ENCODE measurements at places on chromosomes 4 and X.

GRCh38 chr4:67723949-67724348, 23.0 kb upstream of the UBA6 start:
- no peak for DNase-seq

- DNase-seq: peak; percentile 76
Measured at GRCh38 chrX:17459008-17459611, 84.1 kb downstream of the NHS start.

DNA sequence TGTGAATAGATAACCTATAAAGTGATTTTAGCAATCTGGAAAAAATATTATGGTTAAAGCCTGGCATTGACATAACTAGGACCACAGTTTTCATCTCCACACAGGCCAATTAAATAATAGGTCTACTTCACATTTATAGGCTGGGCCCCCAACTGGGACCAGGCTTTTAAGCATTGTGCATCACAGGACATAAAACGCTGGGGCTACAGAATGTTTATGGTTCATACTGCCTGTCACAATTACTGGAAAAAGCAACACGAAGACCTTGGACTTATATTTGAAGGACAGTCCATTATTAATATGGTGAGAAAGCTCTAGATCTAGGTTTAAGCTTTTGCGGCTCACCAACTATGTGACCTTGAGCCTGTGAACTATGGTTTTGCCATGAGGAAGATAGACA, 94.2 kb downstream of the MFAP3L start:
- no peak for DNase-seq

DNA sequence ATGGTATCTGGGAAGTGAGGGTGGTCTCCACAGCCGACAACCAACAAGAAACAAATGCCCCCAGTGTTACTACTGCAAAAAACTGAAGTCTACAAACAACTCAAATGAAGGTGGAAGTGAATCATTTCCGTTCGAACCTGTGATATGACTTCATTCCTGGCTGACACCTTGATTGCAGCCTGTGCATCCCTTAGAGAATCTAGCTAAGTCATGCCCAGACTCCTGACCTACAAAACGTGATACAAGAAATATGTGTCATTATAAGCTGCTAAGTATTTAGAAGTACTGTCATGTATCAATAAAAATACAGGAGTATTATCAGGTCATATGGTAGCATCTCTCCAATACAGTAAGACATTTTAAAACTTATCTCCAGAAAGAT, 959.7 kb upstream of the LCORL start:
- DNase-seq: no peak

DNA sequence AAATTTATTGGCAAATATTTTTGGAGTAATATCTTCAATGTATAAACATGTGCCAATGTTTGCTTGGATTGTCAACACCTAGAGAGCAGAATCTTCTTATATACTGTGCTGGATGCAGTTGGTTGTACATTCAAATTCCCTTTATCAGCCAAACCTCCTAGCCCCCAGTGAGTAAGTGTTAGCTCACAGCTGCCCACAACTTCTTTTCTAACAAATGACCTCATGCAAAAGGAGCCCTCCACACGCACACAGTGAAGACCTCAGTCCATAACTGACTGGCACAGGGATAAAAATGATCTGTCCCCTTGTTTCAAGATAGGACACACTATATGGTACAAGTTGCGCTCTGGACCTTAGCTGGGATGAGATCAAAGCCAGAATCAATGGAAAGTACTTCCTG, 458.0 kb upstream of the NWD2 start:
- DNase-seq: no peak

GRCh38 chrX:3514996-3515395, 168.5 kb upstream of the MXRA5 start:
- no peak for DNase-seq

DNA sequence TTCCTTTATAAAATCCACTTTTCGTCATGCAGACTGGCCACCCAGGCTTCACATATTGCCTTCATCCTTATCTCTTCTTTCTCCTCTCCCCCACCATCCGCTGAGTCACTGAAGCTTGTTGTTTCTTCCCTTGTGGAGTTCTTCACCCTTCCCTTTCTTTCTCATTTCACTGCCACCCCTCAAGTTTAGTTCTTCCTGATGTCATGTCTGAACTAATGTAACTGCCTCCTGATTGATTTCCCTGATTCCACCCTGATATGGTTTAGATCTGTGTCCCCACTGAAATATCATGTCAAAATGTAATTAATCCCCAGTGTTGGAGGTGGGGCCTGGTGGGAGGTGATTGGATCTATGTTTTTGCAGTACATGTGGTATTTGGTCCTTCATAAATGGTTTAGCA, 151.4 kb downstream of the CPEB2 start:
- no peak for DNase-seq

DNA sequence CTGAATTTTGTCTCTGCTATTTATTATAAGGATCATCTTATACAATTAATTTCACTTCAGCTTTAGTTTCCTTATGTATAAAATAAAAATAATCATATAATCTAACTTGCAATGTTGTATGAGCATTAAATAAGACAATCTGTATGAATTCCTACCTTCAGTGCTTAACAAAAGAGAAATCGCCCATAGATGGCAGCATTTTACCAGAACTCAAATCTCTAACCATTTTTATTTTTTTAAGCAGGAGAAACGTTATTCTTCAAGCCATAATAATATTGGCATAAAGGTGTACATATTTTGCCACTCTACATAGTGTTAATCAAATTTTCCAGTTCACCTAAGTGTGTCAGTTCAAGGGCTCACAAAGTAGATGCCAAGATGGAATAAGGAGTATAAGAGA, 78.8 kb downstream of the TMEM47 start:
- no peak for DNase-seq

DNA sequence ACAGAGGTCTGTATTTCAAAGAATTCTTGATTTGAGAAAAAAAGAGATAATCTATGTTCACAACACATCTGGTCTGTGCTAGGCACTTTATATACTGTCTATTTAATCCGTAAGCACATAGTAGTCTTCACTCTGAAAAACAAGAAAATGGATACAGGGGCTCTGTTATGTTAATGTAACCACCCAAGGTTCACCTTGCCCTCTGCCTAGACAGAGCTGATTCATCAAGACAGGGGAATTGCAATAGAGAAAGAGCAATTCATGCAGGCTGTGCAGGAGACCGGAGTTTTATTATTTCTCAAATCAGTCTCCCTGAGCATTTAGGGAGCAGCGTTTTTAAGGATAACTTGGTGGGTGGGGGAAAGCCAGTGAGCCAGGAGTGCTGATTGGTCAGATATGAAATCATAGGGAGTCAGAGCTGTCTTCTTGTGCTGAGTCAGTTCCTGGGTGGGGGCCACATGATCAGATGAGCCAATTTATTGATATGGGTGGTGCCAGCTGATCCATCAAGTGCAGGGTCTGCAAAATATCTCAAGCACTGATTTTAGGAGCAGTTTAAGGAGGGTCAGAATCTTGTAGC, 92.9 kb upstream of the TNIP3 start:
- no peak for DNase-seq

DNA sequence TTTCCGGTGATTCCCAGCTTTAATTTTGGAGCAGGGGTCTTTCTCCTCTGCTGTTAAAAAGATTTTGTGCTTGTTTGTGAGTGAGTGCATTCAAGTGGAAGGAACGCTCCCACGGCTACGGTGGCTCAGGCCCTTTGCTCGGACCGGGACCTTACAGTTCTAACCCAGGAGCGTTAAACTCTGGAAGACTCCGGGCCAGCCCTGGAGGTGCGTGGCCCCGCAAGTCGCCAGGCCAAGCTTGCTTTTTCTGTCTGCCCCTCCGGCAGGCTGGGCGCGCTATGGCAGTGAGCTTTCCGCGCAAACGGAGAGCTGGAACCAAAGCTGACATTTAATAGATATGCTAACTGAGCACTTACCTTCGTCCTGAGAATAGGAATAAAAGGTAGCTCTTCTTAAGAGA, 18.3 kb upstream of the PITX2 start:
- no peak for DNase-seq

DNA sequence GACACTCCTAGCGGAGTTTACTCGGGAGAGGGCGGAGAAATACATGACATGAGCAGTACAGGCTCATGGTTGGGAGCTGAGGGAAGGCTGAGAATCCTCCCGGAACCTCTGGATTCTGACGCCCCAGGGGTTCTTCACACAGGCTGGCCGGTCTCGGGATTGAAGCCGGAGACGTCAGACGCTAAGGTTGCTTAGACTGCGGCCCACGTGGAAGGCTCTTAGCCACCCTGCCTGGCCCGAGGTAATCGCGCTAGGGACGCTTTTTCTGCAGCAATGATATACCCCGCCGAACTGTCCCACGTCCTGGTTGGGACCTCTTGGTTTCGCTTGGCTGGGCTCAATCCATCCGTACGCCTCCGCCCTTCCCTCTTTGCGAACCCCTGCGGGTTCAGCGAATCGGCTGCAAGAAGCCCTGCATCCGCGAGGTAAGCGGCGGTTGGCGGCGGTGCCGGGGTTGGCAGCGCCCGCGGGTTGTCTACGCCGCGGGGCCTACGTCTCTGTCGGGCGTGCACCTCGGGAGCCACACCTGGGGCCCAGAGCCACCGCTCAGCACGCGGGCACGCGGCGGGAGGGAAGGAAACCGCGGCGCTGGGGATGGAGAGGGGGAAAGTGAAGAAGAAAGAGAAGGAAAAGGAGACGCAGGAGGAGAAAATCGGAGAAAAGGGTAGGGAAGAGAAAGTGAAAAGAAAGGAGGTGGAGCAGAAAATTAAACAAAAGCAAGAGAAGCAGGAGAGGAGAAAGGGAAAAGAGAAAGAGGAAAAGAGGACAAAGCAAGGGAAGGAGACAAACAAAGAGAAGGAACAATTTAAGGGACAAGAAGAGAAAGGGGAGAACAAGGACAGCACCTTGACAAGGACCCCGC, at the start of gene ARL9:
TSS of gene ARL9 (plus strand) at position 523 of the 862 bp plus-strand sequence. CDS start at position 595, 72 bp downstream.
- DNase-seq: peak; percentile 75

DNA sequence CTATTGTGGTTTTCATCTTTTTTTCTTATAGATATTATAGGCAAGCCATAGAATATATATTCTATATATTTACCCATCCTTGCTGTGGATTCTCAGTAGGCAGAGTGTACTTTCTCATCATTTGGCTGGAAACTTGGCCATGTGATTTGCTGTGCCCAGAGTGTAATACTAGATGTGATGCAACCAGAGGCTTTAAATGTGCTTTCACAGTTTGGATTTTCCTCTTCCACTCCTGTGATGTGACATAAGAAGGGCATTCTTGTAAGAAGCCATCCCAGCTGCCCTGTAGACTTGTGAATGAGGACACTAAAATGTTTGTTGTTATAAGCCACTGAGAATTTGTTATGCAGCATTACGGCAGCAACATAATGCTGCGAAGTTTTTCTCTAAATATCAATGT, 10.4 kb upstream of the HPGDS start:
- no peak for DNase-seq

- DNase-seq: no peak
Measured at GRCh38 chr4:94304365-94304971, 38.2 kb downstream of the HPGDS start.

DNA sequence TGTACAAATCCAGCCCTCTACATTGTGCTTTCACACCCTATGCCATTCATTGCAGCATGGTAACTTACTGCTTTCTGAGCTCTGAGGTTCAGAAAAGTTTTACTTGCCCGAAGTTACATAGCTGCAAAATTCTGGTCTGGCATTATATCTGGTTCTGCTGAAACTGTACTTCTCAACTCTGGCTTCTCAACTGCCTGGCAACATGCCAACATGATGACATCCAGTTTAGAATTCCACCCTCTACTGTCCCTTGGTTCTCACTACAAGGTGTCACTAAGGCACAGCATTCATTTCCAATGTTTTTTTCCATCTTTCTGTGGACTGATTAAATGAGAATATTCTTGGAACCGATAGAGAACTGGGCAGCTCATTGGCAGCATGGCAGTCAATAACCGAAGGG, 242.9 kb upstream of the PRPS2 start:
- no peak for DNase-seq

- DNase-seq: no peak
Measured at GRCh38 chrX:22134681-22135080, 102.6 kb downstream of the PHEX start.

- DNase-seq: no peak
Measured at GRCh38 chrX:72306085-72306801, 529 bp upstream of the CITED1 start.

GRCh38 chrX:102985192-102985591, 48.1 kb downstream of the RAB40AL start:
- DNase-seq: no peak

GRCh38 chr4:88108747-88109122, 49.7 kb downstream of the ABCG2 start:
- DNase-seq: no peak

GRCh38 chr4:103018391-103019307, 856 bp downstream of the SLC9B1 start:
- DNase-seq: peak; percentile 54

DNA sequence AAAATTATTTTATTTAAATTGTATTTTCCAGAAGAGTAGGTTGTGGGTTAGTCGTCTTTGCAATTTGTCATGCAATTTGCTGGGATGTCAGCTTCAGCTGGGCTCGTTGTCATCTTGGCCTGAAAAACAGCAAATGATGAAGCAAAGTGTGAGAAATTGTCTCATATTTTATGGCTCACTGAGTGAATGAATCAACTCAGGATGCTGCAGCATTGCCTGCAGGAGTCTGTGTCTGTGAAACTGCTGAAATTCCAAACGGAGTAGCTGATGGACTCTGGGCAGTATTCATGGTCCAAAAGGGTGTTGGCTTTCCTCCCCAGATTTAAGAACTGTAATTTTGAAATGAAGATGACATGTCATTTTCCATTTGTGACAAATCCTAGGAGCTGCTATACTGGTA, 37.2 kb downstream of the CXCL8 start:
- no peak for DNase-seq

DNA sequence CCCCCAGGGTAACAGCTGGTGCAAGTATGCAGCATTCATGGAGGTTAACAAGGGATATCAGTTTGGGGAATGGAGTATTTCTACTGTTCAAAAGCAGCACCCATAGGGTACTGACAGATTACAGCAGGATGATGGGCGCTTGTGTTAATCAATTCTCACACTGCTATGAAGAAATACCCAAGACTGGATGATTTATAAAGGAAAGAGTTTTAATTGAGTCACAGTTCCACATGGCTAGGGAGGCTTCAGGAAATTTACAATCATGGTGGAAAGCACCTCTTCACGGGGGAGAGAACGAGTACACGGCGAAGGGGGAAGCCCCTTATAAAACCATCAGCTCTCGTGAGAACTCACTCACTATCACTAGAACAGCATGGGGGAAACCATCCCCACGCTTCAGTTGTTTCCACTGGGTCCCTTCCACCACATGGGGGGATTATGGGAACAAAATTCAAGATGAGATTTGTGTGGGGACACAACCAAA, 64.1 kb downstream of the TNIP2 start:
- no peak for DNase-seq

- DNase-seq: no peak
Measured at GRCh38 chr4:141425124-141425523, 204.4 kb downstream of the ZNF330 start.

- DNase-seq: no peak
Measured at GRCh38 chrX:74242484-74243138, 61.4 kb upstream of the ZCCHC13 start.
